Uterine smooth muscle cell (primary cell): ENCODE measurements at places on chromosomes 6 and 20. TPM values are rescaled to one million over a fixed set of nuclear protein-coding genes. Genes with fewer than 3 reads are reported as not detected.

The SLC17A4 gene
- total RNA-seq = not detected in 2 replicates

The SLCO4A1 gene
- 2.0 and 4.8 TPM in 2 replicates for total RNA-seq

The PAX1 gene
- total RNA-seq = not detected in 2 replicates

The KIF25 gene
- not detected in 2 replicates for total RNA-seq

The VNN1 gene
- under 0.01 TPM in 1 of 2 replicates, not detected in the other for total RNA-seq

The HSPA12B gene
- 0.11 and 0.12 TPM in 2 replicates for total RNA-seq

The ESR1 gene
- total RNA-seq = 8.2 and 15.1 TPM in 2 replicates

The IL22RA2 gene
- not detected in 2 replicates for total RNA-seq

The PNPLA1 gene
- not detected in 2 replicates for total RNA-seq

The OOEP gene
- total RNA-seq = not detected in 2 replicates
